Naive thymus-derived CD8-positive, alpha-beta T cell (primary cell): ENCODE measurements at places on chromosomes 4 and X.
A peak's percentile ranks its signal among the peaks of the same experiment; 100 is the strongest.

GRCh38 chr4:98260047-98260578, 1.1 kb upstream of the RAP1GDS1 start:
- no peaks in the 10 kb centered on the region for H3K27me3 ChIP-seq
- peak overlapping the region; percentile 79 for H3K27ac ChIP-seq
- H3K36me3 ChIP-seq = no peaks in the 10 kb centered on the region
- peak overlapping the region; percentile 94 for H3K4me3 ChIP-seq
- DNase-seq = no peak
- H3K4me1 ChIP-seq = peaks cover 42% of the 10 kb centered on the region

DNA sequence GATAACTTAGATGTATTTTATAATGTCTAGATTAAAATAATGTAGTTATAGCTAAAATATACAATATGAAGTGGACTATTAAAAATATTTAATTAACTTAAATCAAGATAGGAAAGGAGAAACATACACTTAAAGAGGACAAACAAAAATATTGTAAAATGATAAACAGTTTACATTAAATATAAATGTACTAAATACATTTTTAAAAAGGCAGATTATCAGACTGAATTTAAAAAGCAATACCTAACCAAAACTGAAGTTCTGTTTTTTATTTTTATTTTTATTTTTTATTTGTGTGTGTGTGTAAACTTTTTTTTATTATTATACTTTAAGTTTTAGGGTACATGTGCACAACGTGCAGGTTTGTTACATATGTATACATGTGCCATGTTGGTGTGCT, 811.6 kb upstream of the INTU start:
- no peak for DNase-seq
- H3K4me3 ChIP-seq = no peak overlapping the region
- H3K4me1 ChIP-seq = no peaks in the 10 kb centered on the region
- no peaks in the 10 kb centered on the region for H3K36me3 ChIP-seq
- H3K27ac ChIP-seq = no peak overlapping the region
- no peaks in the 10 kb centered on the region for H3K27me3 ChIP-seq

DNA sequence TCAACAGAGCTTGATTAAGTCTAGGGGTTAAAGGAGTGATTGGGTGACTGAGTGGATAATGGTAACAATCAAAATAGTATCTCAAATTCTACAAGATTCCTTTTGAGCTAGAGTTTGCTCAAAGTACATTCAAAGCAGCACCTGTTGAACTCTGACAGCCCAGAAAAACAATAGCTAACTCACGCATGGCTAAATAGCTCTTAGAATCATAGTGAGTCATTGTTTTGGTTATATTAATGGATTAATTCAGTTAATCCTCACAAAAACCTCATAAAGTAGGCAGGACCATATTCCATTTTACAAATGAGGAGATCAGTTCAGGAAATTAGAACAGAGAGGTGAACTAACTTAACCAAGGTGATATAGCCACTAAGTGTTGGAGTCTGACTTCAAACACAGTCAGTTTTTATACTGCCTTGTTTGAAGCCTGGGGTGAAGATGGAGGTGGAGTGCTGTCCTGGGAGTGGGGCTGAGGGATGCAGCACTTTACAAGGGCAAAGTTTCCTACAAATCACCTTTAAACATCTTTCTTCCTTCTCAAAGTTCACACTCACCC, 35.9 kb upstream of the PPM1K start:
- H3K36me3 ChIP-seq = no peaks in the 10 kb centered on the region
- peak overlapping the region; percentile 61 for H3K4me3 ChIP-seq
- H3K27me3 ChIP-seq = no peaks in the 10 kb centered on the region

- peaks cover 2% of the 10 kb centered on the region for H3K27me3 ChIP-seq
- DNase-seq = no peak
- H3K4me3 ChIP-seq = no peak overlapping the region
- no peaks in the 10 kb centered on the region for H3K36me3 ChIP-seq
Measured at GRCh38 chrX:9897761-9898161, 69.4 kb upstream of the CLDN34 start.

DNA sequence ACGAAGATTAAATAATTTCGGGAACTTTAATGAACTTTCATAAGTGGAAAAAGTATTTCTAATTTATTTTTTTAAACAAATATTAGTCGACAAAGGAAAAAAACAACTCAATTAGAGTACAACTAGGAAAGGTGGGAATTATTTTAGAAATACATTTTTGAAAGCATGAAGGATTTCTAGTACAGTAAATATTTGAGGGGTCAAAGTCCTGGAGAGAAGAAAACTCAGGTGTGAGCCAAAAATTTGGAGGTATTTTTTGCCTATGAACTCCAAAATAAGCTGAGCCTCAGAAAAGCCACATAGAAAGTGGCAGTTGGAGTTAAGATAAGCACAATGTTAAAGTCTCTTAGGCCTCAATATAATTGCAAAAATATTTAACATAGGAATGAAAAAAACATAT, 2017.3 kb downstream of the C4orf33 start:
- no peak overlapping the region for H3K4me3 ChIP-seq
- no peak for DNase-seq
- H3K27ac ChIP-seq = no peak overlapping the region
- H3K4me1 ChIP-seq = no peaks in the 10 kb centered on the region

GRCh38 chrX:133364865-133365264, 50.4 kb downstream of the GPC4 start:
- no peak overlapping the region for H3K4me3 ChIP-seq
- H3K27ac ChIP-seq = no peak overlapping the region
- no peak for DNase-seq
- H3K4me1 ChIP-seq = peaks cover 8% of the 10 kb centered on the region
- H3K36me3 ChIP-seq = no peaks in the 10 kb centered on the region
- H3K27me3 ChIP-seq = no peaks in the 10 kb centered on the region

DNA sequence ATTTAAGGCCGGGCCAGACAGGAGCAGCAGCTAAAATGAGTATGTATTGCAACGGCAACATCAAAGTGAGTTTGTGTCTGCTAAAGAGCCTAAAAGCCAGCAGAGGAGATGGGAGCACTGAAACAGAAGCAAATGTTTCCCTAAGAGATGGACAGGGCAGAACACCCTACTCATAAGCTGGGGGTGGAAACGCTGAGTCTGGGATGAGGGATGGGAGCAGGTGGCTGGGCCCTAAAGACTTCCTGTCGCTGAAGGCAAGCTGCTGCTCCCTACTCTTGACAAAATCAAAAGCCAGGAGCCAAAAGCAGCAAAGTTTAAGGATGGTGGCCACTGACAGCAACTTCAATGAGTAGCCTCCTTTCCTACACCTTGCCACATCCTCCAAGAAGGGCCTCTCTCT, 40.6 kb upstream of the NAP1L5 start:
- H3K4me3 ChIP-seq = peak overlapping the region; percentile 74
- H3K4me1 ChIP-seq = peaks cover 9% of the 10 kb centered on the region
- DNase-seq = no peak
- H3K36me3 ChIP-seq = no peaks in the 10 kb centered on the region

- H3K36me3 ChIP-seq = no peaks in the 10 kb centered on the region
- peaks cover 4% of the 10 kb centered on the region for H3K4me1 ChIP-seq
- H3K4me3 ChIP-seq = no peak overlapping the region
- DNase-seq = no peak
Measured at GRCh38 chr4:128275346-128275745, 12.3 kb downstream of the PGRMC2 start.

- no peak overlapping the region for H3K4me3 ChIP-seq
- no peak overlapping the region for H3K27ac ChIP-seq
- peaks cover 27% of the 10 kb centered on the region for H3K27me3 ChIP-seq
Measured at GRCh38 chr4:47715716-47716416, 122.0 kb downstream of the CORIN start.

GRCh38 chrX:47026198-47026597, 52.0 kb upstream of the RGN start:
- H3K4me1 ChIP-seq = no peaks in the 10 kb centered on the region
- no peak overlapping the region for H3K4me3 ChIP-seq
- DNase-seq = no peak
- no peaks in the 10 kb centered on the region for H3K36me3 ChIP-seq
- H3K27me3 ChIP-seq = no peaks in the 10 kb centered on the region

GRCh38 chr4:142085513-142086292, 449.3 kb downstream of the IL15 start:
- no peak overlapping the region for H3K4me3 ChIP-seq
- H3K27ac ChIP-seq = no peak overlapping the region
- H3K36me3 ChIP-seq = peaks cover 71% of the 10 kb centered on the region
- no peak for DNase-seq

DNA sequence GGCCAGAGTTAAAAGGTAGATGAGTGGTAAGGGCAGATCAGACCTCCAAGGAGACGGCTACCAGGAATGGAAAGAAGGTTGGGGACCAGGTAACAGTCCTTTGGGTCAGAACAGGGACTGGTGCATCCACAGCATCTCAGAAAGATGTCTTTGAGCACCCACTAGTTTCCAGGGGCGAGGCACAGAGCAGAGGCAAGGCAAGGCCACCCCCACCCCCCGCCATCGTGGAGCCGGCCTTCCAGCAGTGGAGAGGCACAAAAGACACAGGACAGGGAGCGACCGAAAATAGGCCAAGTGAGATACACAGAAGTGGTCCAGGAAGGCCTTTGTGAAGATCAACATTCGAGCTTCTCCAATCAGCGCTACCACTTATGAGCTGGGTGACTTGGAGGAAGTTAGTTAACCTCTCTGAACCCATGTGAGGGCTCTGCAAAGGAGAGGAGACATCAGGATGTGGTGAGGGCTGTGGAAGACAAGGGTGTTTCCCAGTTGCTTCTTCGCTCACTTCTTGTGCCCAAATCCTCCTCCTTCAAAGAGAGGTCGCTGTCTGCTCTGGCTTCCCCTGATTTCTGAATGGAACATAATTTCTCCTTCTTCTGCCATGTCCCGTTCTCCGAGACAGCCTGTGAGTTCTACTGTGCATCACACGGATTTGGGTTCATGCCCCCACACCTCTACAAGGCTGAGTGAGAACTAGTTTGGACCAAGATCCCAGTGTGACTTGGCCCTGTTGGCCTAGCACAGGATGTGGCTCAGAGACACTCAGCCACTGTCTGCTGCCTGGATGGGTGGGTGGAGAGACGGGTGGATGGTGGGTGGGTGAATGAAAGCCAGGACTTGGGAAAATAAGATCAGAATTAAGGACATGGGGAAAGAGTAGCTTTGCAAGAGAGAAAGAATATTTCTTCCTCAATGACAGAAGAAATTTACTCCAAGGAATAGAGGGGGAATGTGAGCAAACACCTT, 16.7 kb upstream of the MSX1 start:
- H3K27me3 ChIP-seq = peaks cover 41% of the 10 kb centered on the region
- no peaks in the 10 kb centered on the region for H3K4me1 ChIP-seq
- no peak overlapping the region for H3K4me3 ChIP-seq
- no peak overlapping the region for H3K27ac ChIP-seq

DNA sequence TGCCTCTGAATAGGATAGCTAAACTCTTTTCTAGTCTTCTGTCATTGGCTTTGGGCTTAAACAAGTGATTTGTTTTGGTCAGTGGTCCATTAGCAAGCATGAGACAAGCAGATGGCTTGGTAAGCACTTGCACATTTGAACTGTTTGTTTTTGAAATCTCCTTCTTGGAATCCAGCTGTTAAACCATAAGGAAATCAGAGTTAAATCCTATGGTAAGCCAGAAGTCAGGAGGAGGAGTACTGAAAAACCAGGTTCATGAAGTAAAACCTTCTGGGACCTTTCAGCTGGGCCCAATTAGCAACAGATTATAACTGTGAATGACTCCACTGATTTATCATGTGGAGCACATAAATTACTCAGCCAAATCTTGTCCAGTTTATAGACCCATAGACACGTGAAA, 1042.5 kb upstream of the PABPC4L start:
- H3K27ac ChIP-seq = no peak overlapping the region
- no peaks in the 10 kb centered on the region for H3K27me3 ChIP-seq
- H3K36me3 ChIP-seq = no peaks in the 10 kb centered on the region
- H3K4me1 ChIP-seq = no peaks in the 10 kb centered on the region

DNA sequence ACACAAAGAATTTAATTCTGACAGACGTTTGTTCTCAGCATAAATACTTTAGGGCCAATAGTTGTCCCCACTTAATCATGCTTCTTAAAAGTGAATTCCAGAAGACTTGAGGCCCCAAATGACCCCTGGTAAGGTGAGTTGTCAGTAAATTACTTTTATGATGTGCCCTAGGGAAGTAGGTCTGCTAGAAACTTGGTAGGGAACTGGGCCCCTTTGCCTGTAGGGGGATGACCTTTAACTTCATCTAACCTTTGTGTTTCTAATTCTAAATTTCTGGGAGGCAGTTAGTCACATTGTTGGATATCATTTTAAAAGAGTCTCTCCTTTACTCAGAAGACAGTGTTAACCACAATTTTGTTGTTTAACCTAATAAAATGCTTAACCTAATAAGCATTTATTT, 28.8 kb downstream of the HHIP start:
- H3K27ac ChIP-seq = no peak overlapping the region
- H3K36me3 ChIP-seq = no peaks in the 10 kb centered on the region
- H3K4me1 ChIP-seq = no peaks in the 10 kb centered on the region
- no peak for DNase-seq
- no peaks in the 10 kb centered on the region for H3K27me3 ChIP-seq

DNA sequence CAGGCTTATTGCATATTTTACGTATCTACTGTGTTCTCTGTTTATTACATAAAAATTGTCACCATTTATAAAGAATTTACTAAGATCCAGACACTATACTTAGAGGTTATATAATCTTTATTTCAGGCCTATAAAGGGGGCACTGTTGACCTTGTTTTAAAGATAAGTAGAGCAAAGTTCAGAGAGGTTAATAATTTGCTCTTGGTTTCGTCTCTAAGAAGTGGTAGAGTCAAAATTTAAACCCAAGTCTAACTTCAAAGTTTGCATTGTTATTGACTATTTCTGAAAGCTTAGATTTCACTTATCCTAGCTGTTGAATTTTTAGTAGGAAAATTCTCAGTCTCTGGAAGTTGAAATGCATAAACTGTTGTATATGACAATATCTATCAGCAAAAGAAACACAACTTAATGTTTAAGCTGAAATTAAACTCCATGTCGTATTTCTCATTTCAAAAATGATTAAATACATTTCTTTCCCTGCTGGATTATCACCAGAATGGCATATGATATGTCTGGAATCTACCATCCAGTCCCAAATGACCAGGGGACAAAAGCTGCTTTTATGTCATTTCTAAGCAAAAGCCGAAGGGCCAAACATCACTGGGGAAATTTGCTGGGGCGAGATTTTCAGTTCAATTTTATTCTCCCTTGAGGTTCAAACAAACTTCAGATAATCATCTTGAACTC, 138.4 kb downstream of the SLC7A11 start:
- H3K4me1 ChIP-seq = no peaks in the 10 kb centered on the region
- H3K27ac ChIP-seq = no peak overlapping the region
- no peaks in the 10 kb centered on the region for H3K36me3 ChIP-seq
- no peaks in the 10 kb centered on the region for H3K27me3 ChIP-seq
- H3K4me3 ChIP-seq = no peak overlapping the region
